Thoracic aorta (tissue), 2 donors: ENCODE measurements at places on chromosomes 1 and 21. TPM values are rescaled to one million over a fixed set of nuclear protein-coding genes. Genes with fewer than 3 reads are reported as not detected.

RHD gene
- not detected for total RNA-seq

CEP104 gene
- 59.2 TPM for total RNA-seq

DNA sequence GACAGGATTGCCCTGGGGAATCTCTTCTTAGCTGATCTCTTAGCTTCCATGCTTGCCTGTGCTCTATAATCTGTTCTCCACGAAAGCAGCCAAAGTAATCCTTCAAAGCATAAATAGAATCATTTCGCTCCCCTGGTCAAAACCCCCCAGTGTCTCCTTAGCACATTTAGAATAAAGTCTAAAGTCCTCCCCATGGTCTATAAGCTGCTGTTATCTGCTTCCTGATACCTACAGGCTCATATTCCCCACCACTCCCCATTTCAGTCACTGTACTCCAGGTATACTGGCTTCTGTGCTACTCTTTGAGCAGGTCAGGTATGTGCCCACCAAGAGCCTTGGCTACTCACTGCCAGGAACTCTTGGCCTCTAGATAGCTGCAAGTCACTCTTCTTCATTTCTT lies 2.9 kb downstream of the S100A12 start:
- H3K4me3 ChIP-seq = no peak overlapping the region
- no peak overlapping the region for H3K27ac ChIP-seq
- DNase-seq = no peak
- H3K27me3 ChIP-seq = no peaks in the 10 kb centered on the region

DNA sequence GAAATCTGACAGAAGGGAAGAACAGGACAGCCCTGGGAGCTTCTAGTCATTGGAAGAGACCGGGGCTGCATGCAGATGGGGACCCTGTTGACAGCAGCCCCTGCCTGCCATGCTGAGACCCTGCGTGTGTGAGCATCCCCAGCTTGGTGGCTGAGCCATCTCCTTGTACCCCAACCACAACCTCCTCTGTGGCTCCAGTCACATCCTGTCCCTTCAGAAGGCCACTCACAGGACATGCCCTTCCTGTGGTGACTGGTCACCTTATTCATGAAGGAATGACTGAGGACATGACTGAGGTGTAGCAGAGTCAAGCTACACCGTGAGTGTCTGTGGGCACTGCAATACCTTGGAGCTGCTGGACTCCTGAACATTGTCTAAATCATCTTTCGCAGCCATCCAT lies 141.8 kb upstream of the ERRFI1 start:
- H3K27me3 ChIP-seq = no peaks in the 10 kb centered on the region
- no peak overlapping the region for H3K4me3 ChIP-seq
- no peak overlapping the region for H3K27ac ChIP-seq
- no peaks in the 10 kb centered on the region for H3K36me3 ChIP-seq
- DNase-seq = no peak
- H3K4me1 ChIP-seq = peaks cover 14% of the 10 kb centered on the region

DNA sequence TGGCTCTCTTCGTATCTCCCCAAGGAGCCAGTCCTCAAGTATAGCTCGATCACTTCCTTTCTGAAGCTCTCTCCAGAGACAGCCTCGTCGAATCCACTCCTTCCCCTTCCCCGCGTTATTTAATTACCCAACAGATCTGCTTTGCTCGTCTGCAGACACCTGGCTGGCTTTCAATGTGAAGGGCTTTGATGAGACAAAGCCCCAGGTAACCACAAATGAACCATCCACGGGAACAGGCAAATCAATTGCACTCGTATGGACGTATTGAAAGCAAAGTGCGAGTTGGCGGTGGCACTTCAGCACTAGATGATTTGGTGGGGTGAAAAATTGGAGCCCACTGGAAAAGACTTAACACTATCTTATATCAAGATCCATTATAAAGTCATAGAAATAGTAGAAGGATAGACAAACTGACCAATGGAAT lies 364 bp upstream of the BCAR3 start:
- peak overlapping the region; percentile 89 for H3K4me3 ChIP-seq
- no peaks in the 10 kb centered on the region for H3K36me3 ChIP-seq
- peak overlapping the region; percentile 83 for H3K27ac ChIP-seq

- H3K36me3 ChIP-seq = no peaks in the 10 kb centered on the region
- no peaks in the 10 kb centered on the region for H3K27me3 ChIP-seq
- peak overlapping the region; percentile 11 for H3K27ac ChIP-seq
- peak overlapping the region; percentile 81 for H3K4me3 ChIP-seq
These were observed 222 bp upstream of the GIPC2 start for GRCh38 chr1:78045563-78045925.

- no peaks in the 10 kb centered on the region for H3K4me1 ChIP-seq
- no peaks in the 10 kb centered on the region for H3K36me3 ChIP-seq
- no peak overlapping the region for H3K27ac ChIP-seq
These were observed 101.4 kb downstream of the AK5 start for GRCh38 chr1:77383236-77383635.

DNA sequence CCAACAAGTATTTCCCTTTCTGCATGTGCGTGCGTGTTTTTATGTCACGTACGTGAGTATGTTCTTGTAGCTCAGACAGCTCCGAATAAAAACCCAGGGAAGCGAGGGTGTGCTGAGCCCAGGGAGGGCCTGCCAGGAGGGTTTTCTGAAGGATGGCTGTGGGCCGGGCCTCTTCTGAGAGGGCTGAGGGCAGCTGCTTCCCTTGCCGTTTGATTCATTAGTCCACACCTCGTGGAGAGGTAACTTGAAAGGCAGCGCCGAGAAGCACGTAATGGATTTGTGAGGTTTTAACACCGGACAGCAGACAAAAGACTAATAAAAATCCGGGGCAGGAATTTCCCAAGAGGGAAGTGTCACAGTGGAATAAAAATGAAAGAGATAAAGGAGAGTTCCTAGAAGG lies 29.5 kb downstream of the CD247 start:
- no peak overlapping the region for H3K27ac ChIP-seq
- no peak overlapping the region for H3K4me3 ChIP-seq
- H3K27me3 ChIP-seq = no peaks in the 10 kb centered on the region
- H3K36me3 ChIP-seq = no peaks in the 10 kb centered on the region
- no peaks in the 10 kb centered on the region for H3K4me1 ChIP-seq
- DNase-seq = no peak

- no peak for DNase-seq
- no peaks in the 10 kb centered on the region for H3K36me3 ChIP-seq
- no peak overlapping the region for H3K4me3 ChIP-seq
- no peak overlapping the region for H3K27ac ChIP-seq
- H3K27me3 ChIP-seq = no peaks in the 10 kb centered on the region
- no peaks in the 10 kb centered on the region for H3K4me1 ChIP-seq
These were observed 329.4 kb downstream of the AGBL4 start for GRCh38 chr1:49694251-49694827.

GRCh38 chr1:47555306-47555705 lies 117.5 kb downstream of the FOXD2 start:
- H3K36me3 ChIP-seq = no peaks in the 10 kb centered on the region
- H3K4me1 ChIP-seq = peaks cover 5% of the 10 kb centered on the region
- H3K4me3 ChIP-seq = no peak overlapping the region

GRCh38 chr1:161706113-161706481 lies 932 bp upstream of the FCRLA start:
- DNase-seq = no peak
- H3K4me1 ChIP-seq = peaks cover 17% of the 10 kb centered on the region
- peak overlapping the region; percentile 56 for H3K27ac ChIP-seq
- no peaks in the 10 kb centered on the region for H3K36me3 ChIP-seq
- H3K4me3 ChIP-seq = no peak overlapping the region
- no peaks in the 10 kb centered on the region for H3K27me3 ChIP-seq

DNA sequence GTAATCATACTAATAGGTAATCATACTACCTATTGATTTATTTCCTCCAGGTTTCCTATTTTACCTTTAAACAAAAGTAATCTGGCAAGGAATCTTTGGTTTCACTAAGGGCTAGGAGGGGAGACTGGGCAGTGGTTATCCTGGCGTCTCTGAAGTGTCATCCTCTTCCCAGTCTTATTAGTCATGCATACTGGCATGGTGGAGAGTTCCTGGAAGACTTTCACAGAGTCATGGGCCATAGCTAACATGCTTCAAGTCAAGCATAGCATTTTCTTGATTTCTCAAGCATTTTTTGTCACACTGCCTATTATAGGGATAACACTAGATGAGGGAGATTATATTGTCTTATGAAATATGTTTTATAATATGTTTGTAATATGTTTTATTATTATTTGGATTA lies 64.0 kb upstream of the ASB17 start:
- no peaks in the 10 kb centered on the region for H3K36me3 ChIP-seq
- no peak overlapping the region for H3K27ac ChIP-seq
- H3K27me3 ChIP-seq = no peaks in the 10 kb centered on the region
- no peaks in the 10 kb centered on the region for H3K4me1 ChIP-seq

DNA sequence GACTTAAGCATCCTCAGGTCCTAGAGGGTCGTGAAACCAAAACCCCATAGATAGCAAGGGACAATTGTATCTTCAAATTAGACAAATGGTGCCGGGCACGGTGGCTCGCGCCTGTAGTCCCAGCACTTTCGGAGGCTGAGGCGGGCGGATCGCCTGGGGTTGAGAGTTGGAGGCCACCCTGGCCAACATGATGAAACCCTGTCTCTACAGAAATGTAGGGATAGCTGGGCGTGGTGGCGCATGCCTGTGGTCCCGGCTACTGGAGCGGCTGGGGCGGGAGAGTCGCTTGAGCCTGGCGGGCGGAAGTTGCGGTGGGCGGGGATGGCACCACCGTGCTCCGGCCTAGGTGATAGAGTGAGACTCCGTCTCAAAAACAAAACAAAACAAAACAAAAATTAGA lies 780.6 kb downstream of the BRINP3 start:
- H3K4me3 ChIP-seq = no peak overlapping the region
- no peak overlapping the region for H3K27ac ChIP-seq
- no peaks in the 10 kb centered on the region for H3K27me3 ChIP-seq
- DNase-seq = no peak

GRCh38 chr1:58768191-58768731 lies 15.6 kb downstream of the JUN start:
- no peak overlapping the region for H3K4me3 ChIP-seq
- H3K27ac ChIP-seq = no peak overlapping the region
- H3K36me3 ChIP-seq = no peaks in the 10 kb centered on the region
- no peak for DNase-seq
- H3K27me3 ChIP-seq = no peaks in the 10 kb centered on the region

GRCh38 chr1:18707696-18708257 lies 77.1 kb downstream of the PAX7 start:
- no peaks in the 10 kb centered on the region for H3K27me3 ChIP-seq
- H3K4me1 ChIP-seq = no peaks in the 10 kb centered on the region
- H3K4me3 ChIP-seq = no peak overlapping the region
- H3K36me3 ChIP-seq = no peaks in the 10 kb centered on the region
- DNase-seq = no peak
- H3K27ac ChIP-seq = no peak overlapping the region

- H3K27ac ChIP-seq = no peak overlapping the region
- H3K27me3 ChIP-seq = no peaks in the 10 kb centered on the region
- no peaks in the 10 kb centered on the region for H3K4me1 ChIP-seq
These were observed 287.0 kb upstream of the PLXNA2 start for GRCh38 chr1:208531003-208531750.

DNA sequence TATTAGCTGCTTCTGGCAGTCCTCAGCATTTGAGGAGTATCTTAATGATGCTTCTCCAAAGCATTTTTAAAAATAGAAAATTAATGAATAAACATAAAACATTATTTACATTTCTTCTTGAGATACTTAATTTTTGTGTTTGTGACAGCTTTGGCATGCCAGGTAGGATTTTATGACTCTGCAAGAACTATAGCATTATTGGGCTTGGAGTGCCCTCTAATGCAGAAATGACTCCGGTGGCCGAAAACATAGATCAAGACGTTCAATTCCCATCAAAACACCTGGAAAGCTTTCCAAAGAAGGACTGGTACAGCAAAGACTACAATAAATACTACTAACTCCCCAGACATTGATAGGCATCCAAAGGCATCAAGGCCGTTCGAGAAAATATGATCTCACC lies 366.4 kb upstream of the CXADR start:
- H3K27me3 ChIP-seq = no peaks in the 10 kb centered on the region
- H3K4me3 ChIP-seq = no peak overlapping the region
- no peak overlapping the region for H3K27ac ChIP-seq
- no peak for DNase-seq
